Activated CD8-positive, alpha-beta memory T cell treated with anti-CD3 and anti-CD28 coated beads, Interleukin-2, amount 50 U/mL, for 48 hours (primary cell): ENCODE measurements at places on chromosomes 3 and 15.

- DNase-seq = no peak
These were observed 122.2 kb upstream of the C2CD4B start for GRCh38 chr15:62287066-62287857.

DNA sequence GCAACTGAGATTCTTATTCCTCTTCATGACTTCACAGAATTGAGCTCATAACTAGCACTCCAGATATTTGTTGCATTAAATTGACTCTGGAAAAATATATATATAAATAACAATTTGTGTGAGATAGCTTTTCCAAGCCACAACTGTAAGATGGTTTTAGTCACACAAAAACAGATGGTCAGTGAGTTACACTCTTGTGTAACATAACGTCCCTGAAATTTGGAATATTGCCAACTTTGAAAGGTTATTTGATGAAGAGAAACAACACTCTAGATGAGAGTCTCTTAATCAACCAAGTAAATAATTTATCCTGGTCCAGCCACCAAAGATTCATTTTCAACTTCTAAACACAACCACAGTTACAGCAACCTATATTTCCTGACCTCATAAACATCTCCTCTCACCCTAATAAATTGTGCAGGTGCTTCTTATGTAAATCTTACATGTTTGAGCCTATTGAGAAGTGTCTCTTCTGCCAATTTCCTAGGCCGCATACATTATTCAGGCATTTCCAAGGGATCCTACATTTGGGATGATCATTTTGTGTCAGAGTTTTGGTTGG, 84.9 kb upstream of the ACP3 start:
- no peak for DNase-seq

GRCh38 chr3:172461530-172462138, 13.4 kb upstream of the GHSR start:
- no peak for DNase-seq

GRCh38 chr15:30043211-30043655, 39.5 kb upstream of the GOLGA8J start:
- DNase-seq = no peak

GRCh38 chr3:193271101-193271840, 30.2 kb downstream of the PLAAT1 start:
- no peak for DNase-seq

- DNase-seq = no peak
These were observed 804.2 kb upstream of the NECTIN3 start for GRCh38 chr3:110267304-110267845.
